Left kidney (tissue), 8 donors: ENCODE measurements at places on chromosomes 2 and 18.
A peak's percentile ranks its signal among the peaks of the same experiment; 100 is the strongest.

GRCh38 chr2:74441170-74441689 lies 507 bp downstream of the RTKN start:
- DNase-seq = no peak

- DNase-seq = no peak
These were observed 206.4 kb upstream of the NCKAP5 start for GRCh38 chr2:133774654-133775015.

GRCh38 chr2:150581717-150582472 lies 94.4 kb upstream of the RND3 start:
- DNase-seq = no peak

DNA sequence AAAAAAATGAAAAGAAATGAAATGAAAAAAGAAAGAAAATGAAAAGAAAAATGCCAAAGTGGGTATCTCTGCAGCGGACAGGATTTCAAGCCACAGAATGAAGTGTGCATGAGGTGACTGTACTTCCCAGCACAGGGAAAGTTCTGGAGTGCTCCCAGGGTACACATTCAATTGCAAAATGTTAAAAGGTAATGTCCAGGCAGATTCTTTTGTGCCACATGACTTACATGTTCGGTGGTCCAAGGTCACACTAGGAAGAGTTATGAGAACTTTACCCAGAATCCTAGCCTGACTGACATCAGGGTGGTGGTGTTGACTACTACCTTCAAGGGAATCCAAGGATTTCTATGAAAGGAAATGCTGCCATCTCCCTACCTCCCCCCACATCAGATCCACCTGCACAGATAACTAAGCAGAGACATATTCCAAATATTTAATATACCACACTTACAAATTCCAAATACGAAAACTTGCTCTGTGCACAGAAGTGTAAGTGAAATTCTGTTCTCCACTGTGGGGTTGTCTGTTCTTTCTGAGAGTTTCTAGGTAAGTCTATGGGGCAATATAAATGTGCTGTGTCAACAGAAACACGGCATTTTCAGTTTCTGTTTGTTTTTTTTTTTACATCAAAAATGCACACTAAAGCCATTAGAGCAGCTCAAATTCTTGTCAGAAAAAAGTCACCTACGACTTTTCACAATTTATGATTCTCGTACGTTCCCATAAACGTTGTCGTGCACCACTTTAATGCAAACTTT lies 56.6 kb downstream of the CABYR start:
- DNase-seq = no peak

DNA sequence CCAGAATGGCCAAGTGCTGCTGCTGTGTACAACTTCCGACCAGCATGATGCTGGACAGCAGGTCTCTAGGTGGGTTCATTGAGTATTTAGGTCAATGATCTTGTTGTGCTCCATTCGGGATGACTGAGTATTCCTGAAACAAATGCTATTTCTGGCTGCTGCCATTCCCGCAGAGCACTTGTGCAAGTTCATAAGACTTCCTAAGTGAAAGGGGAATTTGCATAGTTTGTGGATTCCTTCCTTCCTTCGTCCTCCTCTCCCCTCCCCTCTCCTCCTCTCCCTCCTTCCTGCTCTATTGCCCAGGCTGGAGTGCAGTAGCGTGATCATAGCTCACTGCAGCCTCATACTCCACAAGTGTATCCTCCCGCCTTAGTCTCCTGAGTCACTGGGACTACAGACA lies 40.4 kb downstream of the LDLRAD4 start:
- DNase-seq = no peak

DNA sequence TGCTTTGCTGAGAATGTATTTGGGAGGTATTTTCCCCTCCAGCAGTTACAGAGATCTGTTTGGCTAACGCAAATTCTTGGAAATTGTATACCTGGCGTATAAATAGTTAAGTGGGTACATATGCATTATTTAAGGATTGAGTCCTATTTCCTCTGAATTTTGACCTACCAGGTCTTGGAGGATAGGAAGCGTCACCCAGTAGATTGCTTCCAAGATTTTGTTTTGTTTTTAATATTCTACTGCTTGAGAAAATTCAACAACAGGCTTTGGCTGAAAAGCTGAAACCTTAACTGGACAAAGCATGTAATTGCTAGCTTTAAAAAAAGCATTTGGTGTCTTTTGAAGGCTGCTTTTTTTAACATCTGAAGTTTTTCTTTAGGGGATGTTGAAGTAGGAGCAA lies 150.1 kb downstream of the WDSUB1 start:
- no peak for DNase-seq

DNA sequence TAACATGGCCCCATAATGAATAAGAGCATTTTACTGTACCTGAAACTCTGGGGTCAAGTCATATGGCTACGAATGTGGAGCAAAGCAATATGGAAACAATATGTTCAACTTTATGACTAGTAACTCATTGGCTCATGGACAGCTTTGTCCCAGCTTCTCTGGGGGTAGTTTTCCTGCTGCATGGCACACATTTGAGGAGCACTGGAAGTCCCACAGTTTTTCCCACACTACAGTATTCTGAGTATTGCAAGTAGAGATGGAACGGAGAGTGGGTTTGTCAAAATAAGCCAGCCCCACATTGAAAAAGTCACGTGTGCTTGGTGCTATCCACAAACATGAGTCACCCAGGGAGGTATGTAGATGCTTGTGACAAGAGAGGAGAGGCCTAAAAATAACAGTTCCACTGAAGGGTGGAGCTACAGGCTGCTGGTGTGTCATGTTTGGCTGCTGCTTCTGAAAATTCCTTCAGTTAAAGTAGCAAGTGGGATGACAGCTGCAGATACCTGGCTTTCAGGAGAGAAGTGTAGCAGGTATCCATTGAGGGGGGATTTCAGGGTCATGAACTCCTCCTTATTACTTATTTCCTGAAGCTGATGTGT lies 48.2 kb upstream of the CTAGE1 start:
- DNase-seq = no peak

DNA sequence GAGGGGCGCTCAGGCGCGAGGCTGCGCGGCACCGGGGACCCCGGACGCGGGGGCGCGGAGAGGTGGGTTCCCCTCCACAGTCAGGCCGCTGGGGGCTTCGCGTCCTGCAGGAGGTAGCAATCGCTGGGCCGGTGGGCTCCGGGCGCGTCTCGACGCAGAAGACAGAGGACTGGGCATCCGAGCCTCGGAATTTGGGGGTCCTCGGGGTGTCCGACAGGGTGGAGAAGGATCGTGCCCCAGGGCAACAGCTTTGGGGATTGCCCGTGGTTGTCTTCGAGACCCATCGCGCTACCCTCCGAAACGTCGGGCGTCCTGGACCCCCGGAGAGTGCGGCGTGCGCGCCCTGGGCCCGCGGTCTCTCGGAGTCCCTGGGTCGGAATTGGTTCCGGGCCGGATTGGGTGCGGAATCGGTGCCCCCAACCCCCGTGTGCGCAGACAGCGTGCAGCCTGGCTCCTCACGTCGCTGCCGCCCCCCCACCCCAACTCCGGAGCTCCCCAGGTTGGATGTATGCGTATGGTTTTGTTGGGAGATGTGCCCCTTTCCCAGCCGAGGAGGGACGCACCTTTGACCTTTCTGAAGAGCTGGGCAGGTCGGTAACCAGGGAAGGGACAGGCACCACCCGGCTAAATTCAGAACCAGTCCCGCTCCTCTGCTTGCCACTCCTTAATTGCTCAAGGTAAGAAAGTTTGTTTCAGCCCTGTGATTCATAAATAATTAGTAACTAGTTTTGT lies 750 bp downstream of the NPAS2 start:
- DNase-seq = no peak

GRCh38 chr2:118865106-118865505 lies 17.7 kb upstream of the EN1 start:
- DNase-seq = no peak

DNA sequence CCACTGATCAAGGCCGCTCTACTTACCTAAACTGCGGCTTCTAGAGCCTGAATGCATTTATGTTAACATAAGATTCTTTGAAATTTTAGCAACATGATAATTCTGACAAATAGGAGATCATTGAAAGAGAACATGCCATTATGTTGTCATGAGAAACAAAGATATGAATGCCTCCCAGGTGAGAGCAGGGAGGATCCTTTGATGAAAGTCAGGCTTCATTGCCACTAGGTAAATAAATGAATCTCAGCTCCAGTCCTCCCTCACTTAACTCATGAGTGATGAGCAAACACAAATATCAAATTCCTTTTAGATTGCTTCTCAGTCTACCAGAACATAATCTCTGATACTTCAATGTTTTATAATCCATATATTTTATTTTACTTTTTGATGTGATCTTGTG lies 463.2 kb upstream of the CDH7 start:
- DNase-seq = peak; percentile 33

DNA sequence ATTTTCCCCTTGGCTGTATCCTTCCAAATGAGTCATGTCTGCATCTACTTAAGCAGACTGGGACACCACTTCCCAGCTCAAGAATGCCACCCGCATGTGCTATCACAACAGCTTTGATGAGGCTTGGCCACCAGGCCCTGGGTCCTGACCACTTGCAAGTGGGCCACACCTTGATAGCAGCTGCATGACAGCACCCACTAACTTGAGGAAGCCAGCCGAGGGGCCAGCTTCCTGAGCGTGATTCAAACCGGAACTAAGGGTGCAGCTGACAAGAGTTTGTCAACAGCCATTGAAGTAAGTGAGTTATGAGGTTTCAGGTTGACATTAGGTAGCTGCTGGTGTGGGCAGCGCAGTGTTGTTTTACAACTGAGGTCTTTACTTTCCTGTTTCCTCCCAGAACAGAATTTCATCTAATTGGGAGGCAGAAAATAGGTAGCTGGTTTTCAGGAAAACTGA lies 54.4 kb downstream of the EPHA4 start:
- DNase-seq = no peak

GRCh38 chr2:10654069-10654468 lies 35.7 kb downstream of the NOL10 start:
- no peak for DNase-seq

- no peak for DNase-seq
These were observed 121.9 kb upstream of the MSTN start for GRCh38 chr2:190184460-190184859.

DNA sequence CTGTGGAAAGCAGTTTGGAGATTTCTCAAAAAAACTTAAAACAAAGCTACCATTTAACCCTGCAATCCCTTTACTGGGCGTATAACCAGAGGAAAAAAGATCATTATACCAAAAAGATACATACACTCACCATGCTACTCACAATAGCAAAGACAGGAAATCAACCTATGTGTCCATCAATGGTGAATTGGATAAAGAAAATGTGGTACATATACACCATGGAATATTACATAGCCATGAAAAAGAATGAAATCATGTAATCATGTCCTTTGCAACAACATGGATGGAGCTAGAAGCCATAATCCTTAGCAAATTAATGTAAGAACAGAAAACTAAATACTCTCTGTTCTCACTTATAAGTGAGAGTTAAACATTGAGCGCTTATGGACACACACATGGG lies 18.6 kb downstream of the ABCA12 start:
- DNase-seq = no peak

DNA sequence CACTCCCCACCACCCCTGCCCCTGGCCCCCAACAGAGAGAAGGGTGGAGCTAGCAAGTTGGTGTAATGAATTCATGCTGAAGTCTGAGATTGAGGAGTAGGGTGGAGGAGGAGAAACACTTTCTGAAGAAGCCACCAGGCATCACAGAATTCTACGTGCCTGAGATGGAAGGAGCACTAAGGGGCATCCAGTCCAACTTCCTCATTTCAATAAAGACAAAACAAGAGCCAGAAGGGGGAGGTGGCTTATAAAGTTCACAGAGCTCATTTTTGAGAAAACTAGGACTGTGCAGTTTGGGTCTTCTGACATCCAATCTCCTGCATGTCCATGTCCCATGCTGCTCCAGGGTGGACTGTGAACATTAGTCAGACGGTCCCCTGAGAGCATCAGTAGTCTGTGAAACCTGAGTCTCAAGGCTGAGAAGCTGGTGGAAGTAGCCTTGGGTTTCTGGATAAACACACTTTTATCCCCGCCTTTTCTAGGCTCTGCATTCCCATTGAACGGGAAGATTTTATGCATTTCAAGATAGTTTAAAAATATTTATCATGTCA lies 77.7 kb downstream of the TRIM43 start:
- DNase-seq = no peak

DNA sequence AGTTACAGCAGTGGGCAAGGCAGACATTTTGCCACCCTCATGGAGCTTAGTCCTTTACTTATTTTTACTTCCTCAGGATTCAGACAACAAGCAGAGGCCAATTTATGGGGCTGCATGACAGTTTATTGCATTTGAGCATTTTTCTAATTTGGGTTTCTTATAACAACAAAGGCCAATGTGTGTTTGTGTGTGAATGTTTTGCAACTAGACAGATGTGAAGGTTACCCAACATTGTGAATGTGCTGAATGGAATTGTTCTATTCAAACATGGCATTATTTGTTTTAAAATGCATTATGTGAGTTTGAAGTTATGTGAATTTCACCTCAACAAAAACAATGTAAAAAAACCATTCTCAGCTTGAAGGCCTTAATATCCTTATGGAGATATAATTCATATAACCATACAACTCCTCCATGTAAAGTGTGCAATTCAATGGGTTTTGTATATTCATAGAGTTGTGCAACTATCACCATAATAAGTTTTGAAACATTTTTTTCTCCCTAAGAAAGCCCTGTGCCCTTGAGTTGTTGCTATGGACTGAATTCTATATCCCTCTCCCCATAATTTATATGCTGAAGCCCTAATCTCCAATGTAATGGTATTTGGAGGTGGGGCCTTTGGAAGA lies 57.3 kb downstream of the CCDC195 start:
- no peak for DNase-seq

GRCh38 chr2:34719206-34719605 lies 1120.1 kb upstream of the FAM98A start:
- DNase-seq = no peak

DNA sequence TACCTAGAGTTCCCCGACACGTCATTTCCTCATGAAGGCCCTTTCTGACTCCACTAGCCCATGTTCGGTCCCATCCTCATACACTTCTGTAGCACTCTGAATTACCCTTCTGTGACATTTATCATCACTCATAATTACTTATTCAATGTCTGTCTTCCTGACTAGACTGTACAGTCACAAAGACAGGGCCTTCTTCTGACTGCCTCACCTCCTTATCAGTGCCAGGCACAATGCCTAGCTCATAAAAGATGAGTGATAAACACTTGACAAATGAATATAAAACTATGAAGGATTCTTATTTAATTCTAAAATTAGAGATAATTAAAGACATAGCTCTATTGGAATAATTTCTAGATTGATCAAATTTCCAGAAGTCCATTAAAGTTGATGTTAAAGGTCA lies 1.4 kb upstream of the UBXN4 start:
- DNase-seq = no peak

DNA sequence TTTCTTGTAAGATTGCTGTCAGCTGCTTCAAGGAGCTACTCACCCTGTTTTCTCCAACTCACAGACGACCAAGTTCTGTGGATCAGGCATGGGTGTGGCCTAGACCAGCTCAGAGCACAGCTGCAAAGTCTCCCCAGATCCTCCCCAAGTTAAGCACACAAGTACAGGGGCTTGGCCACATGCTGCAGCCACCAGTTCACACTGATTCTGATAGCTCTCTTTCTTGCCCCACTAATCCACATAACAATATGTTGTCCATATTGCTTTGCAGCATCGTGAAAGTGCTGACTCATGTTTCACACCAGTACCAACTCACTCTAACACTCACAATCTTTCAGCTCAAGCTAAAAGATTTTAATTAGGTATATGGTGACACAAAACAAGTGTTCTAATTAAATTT lies 437.0 kb downstream of the PARD3B start:
- no peak for DNase-seq

GRCh38 chr2:149743842-149744448 lies 156.4 kb upstream of the MMADHC start:
- no peak for DNase-seq

GRCh38 chr2:217154923-217155322 lies 295.1 kb upstream of the TNP1 start:
- no peak for DNase-seq

GRCh38 chr18:68623342-68623741 lies 91.6 kb downstream of the TMX3 start:
- peak; percentile 63 for DNase-seq
